ENCODE measurements at places on chromosomes 3 and 15.

- DNase-seq: no peak
These were observed 171.6 kb upstream of the MBNL1 start for GRCh38 chr3:152097120-152097519.

GRCh38 chr3:39809995-39810595, 686 bp downstream of the MYRIP start:
- DNase-seq: no peak

DNA sequence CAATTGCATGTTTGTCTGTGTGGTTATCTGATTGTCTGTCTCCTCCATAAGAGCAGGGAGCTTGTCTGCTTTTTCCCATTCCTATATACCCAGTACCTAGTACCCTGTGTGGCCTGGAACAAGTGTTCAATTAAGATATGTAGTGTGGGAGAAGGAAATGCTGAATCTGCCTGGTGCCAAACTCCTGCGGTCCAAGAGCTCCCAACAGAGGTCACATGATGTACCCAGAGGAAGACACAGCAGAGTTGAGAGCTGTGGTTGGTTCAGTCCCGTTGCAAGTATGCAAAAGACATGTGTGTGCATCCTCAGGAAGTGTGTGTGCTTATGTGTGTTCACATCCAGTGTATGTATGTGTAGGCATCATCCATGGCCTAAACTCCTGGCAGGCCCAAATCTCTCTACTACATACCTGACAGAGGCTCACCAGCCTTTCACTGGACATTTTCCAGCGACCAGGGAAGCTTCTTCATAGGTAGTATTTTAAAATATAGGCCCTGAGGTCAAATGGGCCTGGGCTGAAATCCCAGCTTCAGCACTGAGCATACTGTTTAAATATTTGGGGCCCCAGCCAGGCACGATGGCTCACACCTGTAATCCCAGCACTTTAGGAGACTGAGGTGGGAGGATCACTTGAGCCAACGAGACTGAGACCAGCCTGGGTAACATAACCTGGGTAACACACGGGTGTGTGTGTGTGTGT, 34.0 kb upstream of the ITGA11 start:
- no peak for DNase-seq

DNA sequence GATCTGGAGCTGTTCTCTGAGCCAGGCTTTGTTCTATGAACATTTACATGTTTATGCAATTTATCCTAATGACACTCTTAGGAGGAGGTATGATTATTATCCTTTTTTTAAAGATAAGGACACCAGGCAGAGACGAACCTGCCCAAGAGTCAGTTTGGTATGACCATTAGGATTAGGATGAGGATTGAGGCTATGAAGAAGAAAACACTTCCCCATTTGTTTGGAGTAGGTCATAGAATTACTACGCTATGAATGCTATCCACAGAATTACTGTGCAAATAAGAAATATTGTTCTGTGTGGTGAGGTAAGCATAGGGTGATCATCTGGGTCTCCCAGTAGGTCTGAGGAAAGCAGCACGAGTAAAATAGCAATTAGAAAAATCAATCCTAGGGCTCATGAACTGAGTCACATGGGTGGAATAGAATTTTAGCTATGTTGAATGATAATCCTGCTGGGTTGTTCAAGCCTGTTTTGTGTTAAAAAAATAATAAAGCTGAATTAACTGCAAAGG, 23.9 kb downstream of the EIF4E3 start:
- no peak for DNase-seq

GRCh38 chr3:112482675-112483074, 16.6 kb downstream of the BTLA start:
- DNase-seq: no peak

DNA sequence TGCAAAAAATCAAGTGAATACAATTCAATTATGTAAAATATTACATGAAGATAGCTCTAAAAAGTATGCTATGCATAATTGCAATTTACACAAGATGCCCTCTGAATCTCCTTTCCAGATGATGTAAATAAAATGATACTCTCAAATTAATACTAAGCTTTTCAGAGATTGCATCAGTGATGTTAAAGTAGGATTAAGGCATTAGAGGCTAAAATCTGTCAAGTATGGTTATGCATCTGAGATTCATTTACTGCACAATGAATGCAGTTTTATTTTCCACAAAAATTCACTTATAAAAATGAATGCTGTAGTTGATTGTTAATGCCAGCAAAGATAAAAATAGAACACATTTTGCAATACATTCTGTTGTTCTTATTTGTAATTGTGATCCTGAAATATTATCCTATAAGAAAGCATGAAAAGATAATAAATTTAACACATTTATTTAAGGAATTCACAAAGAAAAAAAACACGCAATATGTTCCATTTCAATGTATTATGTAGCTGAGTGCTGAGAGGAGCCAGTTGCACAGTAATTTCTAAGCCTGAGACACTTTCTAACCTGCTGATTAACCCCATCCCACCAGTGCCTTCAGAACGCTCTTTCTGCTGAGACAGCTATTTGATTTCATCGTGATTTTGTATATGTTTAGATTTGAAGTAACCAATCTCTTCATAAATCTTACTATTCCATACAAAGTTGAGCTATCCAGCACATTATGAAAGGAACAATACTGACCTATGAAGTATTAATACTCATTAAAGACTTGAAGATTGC, 224.4 kb downstream of the CADM2 start:
- no peak for DNase-seq

DNA sequence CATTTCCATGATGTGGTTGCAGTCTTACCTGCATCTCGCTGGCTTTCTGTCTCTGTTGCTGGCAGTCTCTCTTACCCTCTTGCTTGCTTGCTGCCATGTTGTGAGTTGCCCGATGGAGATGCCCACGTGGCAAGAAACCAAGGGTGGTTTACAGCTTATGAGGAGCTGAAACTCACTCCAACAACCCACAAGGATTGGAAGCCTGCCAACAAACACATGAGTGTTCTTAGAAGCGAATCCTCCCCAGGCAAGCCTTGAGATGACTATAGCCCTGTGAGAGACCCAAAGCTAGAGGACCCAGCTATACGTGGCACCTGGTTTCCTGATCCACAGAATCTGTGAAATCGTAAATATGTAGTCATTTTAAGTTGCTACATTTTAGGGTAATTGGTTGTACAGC, 490.9 kb upstream of the ADAMTS9 start:
- no peak for DNase-seq

- no peak for DNase-seq
These were observed 58.4 kb downstream of the NOX5 start for GRCh38 chr15:69072906-69073305.

- no peak for DNase-seq
These were observed 219.1 kb upstream of the RGMA start for GRCh38 chr15:93308026-93308690.

GRCh38 chr3:197525706-197526105, 30.1 kb downstream of the BDH1 start:
- no peak for DNase-seq

GRCh38 chr15:31133890-31134289, 32.4 kb upstream of the TRPM1 start:
- DNase-seq: no peak

DNA sequence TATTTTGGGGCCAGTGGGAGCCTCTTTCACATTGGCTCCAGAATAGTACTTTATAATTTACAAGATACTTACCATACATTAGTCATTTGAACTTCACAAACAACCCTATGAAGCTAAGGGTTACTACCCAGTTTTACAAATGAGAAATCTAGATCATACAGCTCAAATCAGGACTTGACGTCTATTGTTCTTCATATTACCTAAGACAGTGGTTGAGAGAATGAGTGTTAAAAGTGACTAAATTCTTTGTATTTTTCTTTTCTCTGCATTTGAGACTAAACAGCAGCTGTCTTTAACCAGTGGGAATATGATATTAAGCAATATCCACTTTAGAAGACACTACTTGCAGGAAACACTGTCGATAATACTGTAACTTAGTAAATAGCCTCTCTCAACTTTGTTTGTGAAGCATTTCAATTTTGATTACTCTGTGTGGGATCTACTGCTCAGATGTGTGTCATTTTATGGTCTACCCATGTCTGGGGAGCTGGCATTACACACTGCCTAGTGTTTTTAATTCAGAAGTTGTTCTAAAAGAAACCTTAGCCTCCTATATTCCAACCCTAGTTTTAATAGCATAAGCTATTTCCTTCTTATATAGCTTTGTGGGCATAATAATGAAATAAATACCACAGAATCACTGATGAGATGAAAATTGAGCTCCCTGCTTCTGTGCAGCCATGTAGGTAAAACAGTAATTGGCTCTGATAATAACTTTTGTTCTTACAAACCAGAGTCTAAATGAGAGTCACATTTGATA, 45.9 kb downstream of the IQCH start:
- DNase-seq: no peak

DNA sequence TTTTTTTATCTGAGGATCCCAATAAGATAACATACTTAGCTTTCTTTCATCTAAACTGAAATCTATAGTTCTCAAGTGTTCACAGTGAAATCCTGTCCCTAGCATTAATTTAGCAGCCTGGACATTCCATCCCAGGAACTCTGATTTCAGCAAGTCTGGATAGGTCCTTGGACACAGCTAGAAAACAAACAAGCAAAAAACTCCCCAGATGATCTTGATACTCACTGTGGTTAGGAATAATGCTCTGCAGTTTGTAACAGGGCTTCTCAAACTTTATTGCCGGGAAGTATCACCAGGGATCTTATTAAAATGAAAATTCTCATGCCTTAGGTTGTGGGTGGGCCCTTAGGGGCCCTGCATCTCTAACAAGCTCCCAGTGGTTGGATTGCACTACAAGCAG, 24.3 kb downstream of the THBS1 start:
- DNase-seq: no peak

DNA sequence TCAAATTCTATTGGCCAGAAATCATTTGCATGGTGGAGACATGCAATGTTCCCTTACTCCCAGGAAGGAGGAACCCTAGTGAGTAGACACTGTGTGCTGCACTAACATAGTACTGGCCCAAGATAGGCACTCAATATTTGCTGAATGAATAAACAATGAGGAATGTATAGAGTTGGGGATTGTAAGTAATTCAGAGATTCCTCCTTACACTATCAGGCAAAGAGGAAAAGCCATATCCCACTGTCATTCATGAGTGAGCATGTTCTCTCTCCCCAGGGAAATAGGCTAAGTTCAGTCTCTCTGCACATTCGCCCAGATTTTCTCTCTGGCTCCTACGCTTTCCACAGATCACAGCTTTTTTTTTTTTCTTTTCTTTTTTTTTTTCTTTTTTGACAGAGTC, 154.9 kb upstream of the WNT5A start:
- no peak for DNase-seq

GRCh38 chr15:60912984-60913697, 316.0 kb downstream of the RORA start:
- no peak for DNase-seq

GRCh38 chr15:39587731-39588530, 7.1 kb downstream of the THBS1 start:
- DNase-seq: no peak
